Stimulated activated CD8-positive, alpha-beta memory T cell treated with anti-CD3 and anti-CD28 coated beads, Interleukin-15, amount 100 ng/mL, for 24 hours (primary cell): ENCODE measurements at places on chromosomes 11 and 22.

- no peak for DNase-seq
These were observed 24.2 kb upstream of the MUC5B start for GRCh38 chr11:1198561-1199240.

GRCh38 chr22:48342016-48342415 is 1485.7 kb downstream of the BRD1 start:
- no peak for DNase-seq

DNA sequence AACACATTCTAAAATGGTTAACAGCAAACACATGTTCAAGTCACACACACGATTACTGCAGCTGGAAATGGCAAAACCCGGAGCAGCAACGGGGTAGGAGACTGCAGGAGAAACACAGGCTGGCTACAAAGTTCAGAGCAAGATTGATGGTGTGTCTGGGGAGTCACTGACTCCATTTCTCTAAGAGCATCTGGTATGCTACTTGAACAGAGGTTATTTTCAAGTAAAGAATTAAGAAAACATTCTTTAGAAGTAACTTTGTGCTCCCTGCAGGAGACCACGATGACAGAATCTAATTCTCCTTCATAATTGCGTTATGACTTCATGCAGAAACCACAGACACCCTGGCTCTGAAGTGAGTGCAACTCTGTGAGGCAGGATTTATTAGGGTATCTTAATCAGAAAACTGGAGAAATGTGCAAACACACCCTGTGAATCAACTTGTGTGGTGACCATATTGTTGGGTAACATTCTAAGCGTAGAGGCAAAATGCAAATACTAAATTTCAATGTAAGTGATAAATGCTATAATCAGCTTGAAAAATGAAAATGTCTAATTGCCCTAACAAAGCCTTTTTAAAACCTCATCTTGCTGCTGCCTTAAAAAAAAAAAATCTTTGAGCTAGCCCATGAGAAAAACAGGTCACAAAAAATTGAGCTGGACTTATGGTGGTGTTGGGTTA is 303.0 kb downstream of the CADM1 start:
- DNase-seq = no peak

- no peak for DNase-seq
These were observed 268.4 kb downstream of the FAM76B start for GRCh38 chr11:95521133-95521542.

GRCh38 chr22:39907047-39907446 is 6.2 kb downstream of the GRAP2 start:
- DNase-seq = no peak

- no peak for DNase-seq
These were observed 178.2 kb downstream of the LRRC4C start for GRCh38 chr11:41281131-41281742.

- no peak for DNase-seq
These were observed 53.2 kb downstream of the ALX4 start for GRCh38 chr11:44256673-44257291.

GRCh38 chr11:42647993-42648392 is 663.8 kb upstream of the API5 start:
- DNase-seq = no peak

- DNase-seq = no peak
These were observed 37.6 kb upstream of the GRAMD1B start for GRCh38 chr11:123392431-123392830.

DNA sequence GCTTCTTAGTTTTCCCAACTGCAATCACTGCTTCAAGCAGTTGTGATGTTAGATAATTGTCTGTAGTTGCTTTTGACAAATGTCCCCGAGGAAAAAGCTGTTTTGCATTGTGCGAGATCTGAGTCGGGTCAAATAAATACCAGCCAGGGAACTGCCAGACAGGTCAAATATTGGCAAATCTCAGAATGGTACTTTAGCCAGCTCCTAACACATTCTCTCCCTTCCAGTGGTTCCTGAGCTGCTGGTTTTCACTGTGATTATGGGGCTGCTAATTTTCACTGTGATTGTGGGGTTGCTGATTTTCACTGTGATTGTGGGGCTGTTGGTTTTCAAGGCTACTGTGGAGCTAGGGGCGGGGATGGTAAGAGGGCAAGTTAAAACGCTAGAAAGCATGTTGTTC is 14.3 kb downstream of the RASSF10 start:
- DNase-seq = no peak

DNA sequence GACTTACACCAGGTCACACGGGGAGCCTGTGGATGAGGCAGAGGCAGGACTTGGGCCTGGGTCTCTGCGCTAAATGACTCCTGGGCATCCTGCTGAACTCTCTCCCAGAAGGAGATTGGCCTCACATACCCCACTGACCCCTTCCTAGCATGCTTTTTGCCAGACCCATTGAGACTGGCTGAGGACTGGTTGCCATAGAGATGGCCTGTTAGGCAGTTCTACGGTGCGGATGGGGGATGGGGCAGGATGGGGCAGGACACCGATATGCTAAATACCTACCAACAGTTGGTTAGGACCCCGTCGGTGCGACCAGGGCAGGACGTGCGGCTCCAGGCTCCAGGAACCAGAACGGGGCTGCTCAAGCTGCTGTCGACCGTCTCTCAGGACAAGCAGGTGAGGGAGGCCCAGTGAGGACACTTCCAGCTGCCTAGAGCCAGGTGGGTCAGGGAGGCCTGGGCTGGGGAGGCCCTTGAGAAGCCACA is at the start of gene TSGA10IP:
Gene TSGA10IP, plus strand, starts transcription at position 51 of the 482 bp plus-strand sequence. Its CDS starts 196 bp downstream, at position 247.
- DNase-seq = no peak
